Activated T-helper 1 cell treated with anti-CD3 and anti-CD28 coated beads, Interleukin-2, amount 50 U/mL, for 16 hours (primary cell): ENCODE measurements at places on chromosomes 2 and 18.

- DNase-seq, result no peak
These were observed 82.9 kb downstream of the MSH2 start for GRCh38 chr2:47485751-47486300.

DNA sequence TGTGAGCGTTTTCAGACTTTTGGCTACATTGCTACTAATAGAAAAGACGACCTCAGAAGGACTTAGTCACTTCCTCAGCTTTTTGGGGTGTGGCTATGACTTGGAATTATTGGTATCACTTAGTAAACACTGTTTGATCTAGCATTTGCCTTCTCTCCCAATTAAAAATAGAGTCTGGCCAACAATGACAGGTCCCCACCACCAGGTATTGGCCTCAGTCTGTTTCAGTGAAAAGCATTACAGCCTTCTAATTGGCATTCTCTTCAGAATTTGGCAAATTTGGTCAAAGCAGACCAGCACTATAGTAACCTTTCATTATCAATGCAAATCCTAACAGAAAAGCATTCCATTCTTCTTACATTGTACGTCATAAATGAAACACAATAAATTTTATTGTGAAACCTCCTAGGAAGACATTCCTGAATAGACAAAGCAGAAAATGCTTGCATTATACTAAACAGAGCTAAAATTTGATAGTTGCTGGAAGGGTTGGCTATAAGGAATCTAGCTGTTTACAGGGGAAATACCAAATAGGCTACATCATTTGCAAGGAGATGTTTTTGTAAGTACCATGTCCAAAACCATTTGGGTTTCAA, 613.9 kb downstream of the IRS1 start:
- no peak for DNase-seq

DNA sequence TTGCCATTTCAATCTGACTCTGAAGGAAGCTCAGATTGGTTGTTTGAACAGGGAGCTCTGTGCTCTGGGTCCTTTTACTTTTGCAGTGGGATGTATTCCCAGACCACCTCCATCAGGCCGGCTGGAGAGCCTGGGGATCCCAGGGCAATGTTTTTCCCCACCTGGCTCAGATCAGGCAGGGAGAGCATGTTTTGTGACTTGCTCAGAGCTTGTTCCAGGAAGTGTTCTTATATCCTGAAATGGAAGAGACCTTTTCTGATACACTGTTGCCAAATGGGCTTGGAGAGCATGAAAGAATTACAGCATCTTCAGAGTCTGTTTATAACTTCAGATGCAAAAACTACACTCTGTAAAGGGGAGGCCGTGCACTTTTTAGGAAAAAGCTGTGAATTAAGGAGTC, 56.0 kb downstream of the LIPG start:
- no peak for DNase-seq

DNA sequence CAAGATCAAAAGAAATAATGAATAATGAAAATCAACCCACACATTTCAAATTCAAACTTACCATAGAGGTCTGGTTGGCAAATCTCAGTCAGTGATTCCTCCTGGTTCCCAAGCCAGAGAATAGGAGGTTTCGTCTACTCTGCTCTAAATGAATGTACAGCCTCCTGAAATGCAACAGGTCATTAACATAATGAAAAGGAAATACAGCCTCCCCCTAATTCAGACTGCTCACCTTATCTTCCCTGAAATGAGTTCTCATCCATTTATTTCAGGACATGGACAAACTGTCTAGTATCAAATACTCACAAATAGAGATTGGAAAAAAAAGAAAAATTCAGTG, 43.4 kb upstream of the CYTIP start:
- DNase-seq, result no peak

GRCh38 chr2:128373451-128374000, 54.9 kb upstream of the HS6ST1 start:
- DNase-seq, result no peak

DNA sequence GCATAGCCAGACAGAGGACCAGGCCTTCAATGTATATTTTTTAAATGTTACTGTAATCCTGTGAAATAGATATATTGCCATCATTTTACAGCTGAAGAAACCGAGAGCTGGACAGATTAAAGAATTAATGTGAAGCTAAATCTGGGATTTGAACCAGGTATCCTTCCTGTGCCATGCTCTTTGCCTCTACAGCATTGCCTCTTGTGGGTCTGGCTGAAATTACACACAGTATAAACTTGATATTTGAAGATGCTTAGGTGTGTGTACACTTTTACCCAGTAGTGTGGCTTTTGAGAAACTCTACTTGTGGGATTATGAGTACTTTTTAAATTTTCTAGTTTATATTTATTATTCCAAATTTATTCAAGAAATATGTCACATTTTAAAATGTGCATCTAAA, 264.5 kb downstream of the CNTNAP5 start:
- DNase-seq, result no peak

GRCh38 chr2:196597531-196597930, 42.0 kb upstream of the CCDC150 start:
- no peak for DNase-seq

DNA sequence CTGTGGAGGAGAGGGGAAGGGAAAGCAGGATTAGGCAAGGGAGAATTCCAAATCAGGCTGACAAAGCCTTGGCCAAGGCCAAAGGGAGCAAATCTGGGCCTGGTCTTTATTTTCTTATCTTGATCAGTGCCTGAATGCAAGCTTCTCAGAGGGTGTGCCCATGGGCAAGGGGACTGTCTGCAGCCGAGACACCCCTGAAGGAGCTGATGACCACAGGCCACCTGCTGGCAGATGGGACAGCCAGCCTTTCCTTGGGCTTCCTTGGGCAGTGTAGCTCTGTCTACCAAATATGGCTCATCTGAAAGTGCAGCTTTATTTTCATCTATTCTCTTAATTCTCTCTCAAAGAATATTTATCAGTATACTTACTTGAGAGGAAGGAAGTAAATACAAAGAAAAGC, 117.0 kb downstream of the PKP4 start:
- DNase-seq, result no peak

DNA sequence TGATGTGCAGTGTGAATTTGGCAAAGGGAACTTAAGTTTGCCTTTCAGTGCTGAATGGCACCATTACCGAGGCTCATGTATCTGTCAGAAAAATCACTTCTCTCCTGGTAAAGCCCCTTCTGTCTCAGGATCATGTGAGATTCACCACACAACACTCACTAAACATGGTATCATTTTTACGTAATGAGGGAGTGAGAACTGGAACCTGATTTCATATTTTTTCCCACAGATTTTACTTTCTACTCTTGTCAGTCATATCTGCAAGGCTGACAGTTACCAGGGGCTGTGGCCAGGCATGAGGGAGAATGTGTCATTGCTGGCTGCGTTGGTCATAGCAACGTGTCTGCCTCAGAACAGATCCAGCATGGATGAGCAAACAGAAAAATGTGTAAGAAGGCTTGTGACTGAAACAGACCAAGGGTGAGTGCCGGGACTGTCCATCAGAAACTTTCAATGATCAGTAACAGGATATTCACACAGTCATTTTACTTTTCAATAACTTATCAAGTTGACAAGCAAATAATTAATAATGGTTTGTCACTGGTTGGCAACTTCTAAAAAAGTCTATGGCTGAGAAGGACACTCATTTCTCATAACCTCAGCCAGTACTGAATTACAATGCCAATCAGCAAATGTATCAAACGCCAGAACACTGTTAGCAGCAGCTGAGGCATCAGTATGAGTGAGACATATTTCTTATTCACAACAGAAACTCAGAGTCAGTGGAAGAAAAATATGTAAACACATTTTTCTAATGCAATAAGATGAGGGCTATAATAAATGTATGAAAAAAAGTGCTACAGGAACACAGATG, 100.5 kb downstream of the CDC42EP3 start:
- no peak for DNase-seq

DNA sequence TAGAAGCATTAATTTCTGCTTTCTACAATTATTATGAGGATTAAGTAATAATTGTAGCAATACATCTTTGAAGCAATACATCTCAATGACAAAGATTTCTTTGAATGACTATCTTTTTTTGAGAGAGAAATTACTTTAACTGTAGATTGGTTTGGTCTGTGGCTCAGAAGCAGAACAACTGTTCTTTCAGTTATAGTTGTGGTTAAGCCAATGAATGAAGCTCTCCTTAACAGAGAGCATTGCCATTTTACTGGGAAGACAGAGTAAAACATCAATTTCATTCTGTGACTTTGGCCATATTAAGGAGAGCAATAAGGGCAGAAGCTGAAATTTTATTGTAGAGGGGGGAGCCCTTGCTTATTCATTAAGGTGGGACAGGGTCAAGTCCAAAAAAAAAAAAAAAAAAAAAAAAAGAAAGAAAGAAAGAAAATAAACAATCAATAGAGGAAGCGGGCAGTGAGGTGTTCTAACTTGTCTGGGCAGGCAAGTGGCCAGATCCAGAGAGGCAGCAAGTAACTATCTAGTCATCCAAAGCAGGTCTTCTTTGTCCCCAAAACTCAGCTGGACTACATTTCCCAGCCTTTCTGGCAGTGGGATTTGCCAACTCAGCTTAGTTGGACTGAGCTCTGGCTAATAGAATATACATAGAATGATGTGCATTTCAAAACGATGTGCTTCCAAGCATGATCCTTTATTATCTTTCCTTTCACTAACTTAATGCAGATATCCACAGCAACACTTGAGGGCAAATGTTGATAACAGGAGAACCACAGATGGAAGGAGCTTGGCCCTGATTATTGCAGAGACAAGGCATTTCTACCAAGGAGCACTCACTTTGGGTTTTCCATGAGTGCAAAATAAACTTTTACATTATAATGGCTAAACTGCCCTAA, 462.7 kb upstream of the CDH20 start:
- DNase-seq, result no peak

DNA sequence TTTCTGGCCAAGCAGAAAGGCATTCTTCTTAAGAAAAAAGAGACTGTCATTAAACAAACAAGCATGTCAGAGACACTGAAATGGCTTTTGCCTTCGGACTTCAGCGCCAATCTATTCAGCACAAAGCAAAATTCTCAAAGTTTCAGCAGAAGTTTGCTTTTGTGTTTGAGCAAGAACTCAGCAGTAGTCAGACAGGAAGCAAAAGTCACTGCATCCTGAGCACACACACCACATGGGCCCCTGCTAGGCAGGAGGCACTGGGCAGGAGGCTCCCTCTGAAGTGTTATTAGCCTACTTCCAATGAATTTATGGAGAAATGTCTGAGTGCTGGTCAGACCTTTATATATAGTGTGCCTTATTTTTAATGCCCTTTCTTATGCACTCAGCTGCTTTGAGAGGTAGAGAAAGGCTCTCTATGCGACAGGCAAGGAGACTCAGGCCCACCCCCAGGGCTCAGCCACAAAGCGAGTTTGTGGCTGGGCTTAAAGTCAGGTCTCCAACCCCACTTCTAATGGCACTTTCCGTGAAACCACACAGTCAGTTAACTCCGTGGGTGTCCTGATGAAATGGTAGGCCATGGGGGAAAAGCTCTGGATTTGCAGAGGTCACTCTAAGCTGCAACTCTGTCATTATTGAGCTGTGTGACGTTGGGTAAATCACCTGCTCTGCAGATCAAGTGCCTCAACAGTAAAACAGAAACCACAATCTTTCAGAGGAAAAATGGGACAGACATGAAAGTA, 161.0 kb upstream of the TMEM200C start:
- DNase-seq, result no peak

DNA sequence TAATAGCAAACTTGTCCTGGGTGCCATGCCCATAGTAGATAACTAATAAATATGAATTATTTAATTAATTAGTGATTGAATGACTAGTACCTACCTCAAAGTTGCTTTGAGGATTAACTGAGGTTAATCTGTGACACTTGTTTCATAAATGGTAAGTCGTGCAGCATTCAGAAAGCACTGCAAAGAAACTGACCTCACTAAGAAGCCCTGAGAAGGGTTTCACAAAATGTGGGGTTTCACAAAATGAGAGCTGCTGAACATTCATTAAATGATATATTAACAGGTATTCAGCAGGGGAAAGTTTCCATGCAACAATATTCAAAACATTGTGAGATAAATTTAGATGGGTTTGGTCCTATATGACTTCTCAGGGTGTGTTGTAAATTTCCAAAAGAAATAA, 236.2 kb downstream of the OSR1 start:
- DNase-seq, result no peak

- no peak for DNase-seq
These were observed 68.0 kb upstream of the RIOK3 start for GRCh38 chr18:23384778-23385736.

DNA sequence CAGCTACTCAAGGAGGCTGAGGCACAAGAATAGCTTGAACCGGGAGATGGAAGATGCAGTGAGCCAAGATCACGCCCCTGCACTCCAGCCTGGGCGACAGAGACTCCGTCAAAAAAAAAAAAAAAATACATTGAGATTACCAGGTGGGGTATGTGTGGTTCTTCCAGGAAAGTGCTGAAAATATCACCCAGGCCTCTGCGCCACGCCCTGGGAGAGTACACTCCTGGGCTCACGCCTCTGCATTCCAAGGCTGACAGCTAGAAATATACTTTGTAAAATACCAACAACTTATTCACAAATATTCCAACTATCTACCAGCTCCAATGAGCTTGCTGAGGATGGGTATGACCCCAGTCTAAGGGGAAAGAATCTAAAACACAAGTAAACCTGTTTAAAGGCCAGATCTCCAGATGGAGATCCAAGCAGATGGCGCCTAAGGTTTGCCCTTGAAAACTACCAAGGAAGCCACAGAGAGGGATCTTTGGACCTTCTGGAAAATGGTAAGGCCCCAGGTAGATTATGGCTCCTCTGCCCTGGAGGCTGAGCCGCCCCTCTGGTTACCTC, 21.6 kb upstream of the B3GNT7 start:
- no peak for DNase-seq

DNA sequence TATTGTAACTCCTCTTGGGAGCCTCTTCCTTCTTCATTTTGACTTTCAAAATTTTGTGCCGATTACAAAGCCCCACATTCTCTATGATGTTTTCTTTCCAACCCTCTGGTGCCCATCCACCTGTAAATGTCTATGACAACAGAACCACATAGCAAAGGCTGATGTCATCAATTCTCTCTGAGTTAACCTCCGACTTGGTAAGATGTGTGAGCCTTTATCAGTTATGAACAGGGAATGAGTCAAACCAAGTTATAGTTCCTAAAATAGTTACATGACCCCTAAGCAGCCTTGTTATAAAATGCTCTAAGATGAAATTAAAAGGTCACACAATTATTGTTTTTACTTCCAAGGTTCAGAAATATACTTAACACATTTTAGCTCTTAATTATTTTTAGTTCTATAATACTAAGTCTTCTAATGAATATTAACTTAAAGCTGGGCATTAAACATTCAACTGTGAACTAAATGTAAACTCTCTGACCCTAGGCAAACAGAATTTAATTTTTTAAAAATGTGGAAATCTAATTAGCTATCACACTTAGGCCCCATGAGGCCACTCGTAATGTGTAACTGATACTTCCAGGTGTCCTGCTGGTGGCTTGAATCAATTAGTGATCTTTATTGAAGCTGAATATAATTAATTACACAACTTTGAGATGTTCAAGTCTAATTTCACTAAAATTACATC, 102.3 kb upstream of the CYRIA start:
- DNase-seq, result no peak
